A549 treated with DMSO at 1 μM for 4 hours (cell line): ENCODE measurements at places on chromosomes 4 and X. TPM values are rescaled to one million over a fixed set of nuclear protein-coding genes. Genes with fewer than 3 reads are reported as not detected.

BRCC3 gene
- total RNA-seq: 25.0 to 30.4 TPM (median 28.6 TPM) in 5 replicates

TAF7L gene
- 0.08 to 0.15 TPM (median 0.13 TPM) in 5 replicates for total RNA-seq

NHSL2 gene
- total RNA-seq: 0.32 to 0.45 TPM (median 0.37 TPM) in 5 replicates

DIPK2B gene
- 0.05 TPM in 1 of 5 replicates, not detected in the others for total RNA-seq

PSAPL1 gene
- 0.07 to 0.17 TPM (median 0.09 TPM) in 5 replicates for total RNA-seq

HERC6 gene
- total RNA-seq: 3.2 to 4.2 TPM (median 3.6 TPM) in 5 replicates

TIMM8A gene
- 30.4 to 34.5 TPM (median 31.4 TPM) in 5 replicates for total RNA-seq

PRKG2 gene
- 0.72 to 1.8 TPM (median 0.85 TPM) in 5 replicates for total RNA-seq

ITM2A gene
- 0.12 TPM in 1 of 5 replicates, not detected in the others for total RNA-seq

SLIT2 gene
- 0.03 to 0.08 TPM (median 0.06 TPM) in 3 of 5 replicates, not detected in the others for total RNA-seq

CXCL10 gene
- total RNA-seq: 0.14 to 0.18 TPM (median 0.17 TPM) in 4 of 5 replicates, not detected in the other

HSFX4 gene
- total RNA-seq: not detected in 5 replicates

FAM120C gene
- total RNA-seq: 4.7 to 6.6 TPM (median 5.2 TPM) in 5 replicates

RAB41 gene
- not detected in 5 replicates for total RNA-seq

CXXC4 gene
- total RNA-seq: 0.02 to 0.05 TPM (median 0.03 TPM) in 3 of 5 replicates, not detected in the others

BEND2 gene
- total RNA-seq: 0.03 TPM in 1 of 5 replicates, not detected in the others

ADH1B gene
- total RNA-seq: not detected in 5 replicates

PAGE2B gene
- total RNA-seq: not detected in 5 replicates

GC gene
- not detected in 5 replicates for total RNA-seq

EDA gene
- 0.69 to 0.78 TPM (median 0.75 TPM) in 5 replicates for total RNA-seq

SH2D1A gene
- not detected in 5 replicates for total RNA-seq
